NCI-H1930 (cell line): ENCODE measurements at places on chromosomes 2 and 18.

- DNase-seq, result peak; percentile 37
Measured at GRCh38 chr18:62523631-62524439, 1.0 kb downstream of the ZCCHC2 start.

- no peak for DNase-seq
Measured at GRCh38 chr2:177053038-177053437, 159.6 kb upstream of the HNRNPA3 start.

DNA sequence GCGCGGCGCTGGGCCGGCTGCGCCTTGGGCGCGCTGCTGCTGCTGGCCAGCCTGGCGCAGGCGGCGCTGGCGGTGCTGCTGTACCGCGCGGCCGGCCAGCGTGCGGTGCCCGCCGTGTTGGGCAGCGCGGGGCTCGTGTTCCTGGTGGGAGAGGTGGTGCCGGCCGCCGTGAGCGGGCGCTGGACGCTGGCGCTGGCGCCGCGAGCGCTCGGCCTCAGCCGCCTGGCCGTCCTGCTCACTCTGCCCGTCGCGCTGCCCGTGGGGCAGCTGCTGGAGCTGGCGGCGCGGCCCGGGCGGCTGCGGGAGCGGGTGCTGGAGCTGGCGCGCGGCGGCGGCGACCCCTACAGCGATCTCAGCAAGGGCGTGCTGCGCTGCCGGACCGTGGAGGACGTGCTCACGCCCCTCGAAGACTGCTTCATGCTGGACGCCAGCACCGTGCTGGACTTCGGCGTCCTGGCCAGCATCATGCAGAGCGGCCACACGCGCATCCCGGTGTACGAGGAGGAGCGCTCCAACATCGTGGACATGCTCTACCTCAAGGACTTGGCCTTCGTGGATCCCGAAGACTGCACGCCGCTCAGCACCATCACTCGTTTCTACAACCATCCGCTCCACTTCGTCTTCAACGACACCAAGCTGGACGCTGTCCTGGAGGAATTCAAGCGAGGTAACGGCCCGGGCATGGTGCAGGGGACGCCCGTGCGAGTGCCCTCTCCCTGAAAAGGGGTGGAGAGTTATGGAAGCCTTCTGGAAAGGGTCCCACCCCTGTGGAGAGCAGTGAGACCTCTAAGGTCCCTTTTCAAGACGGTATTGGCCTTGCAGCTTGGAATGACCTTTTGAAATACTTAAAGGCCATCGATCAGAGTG, 1.0 kb downstream of the CNNM3 start:
- no peak for DNase-seq

- DNase-seq, result no peak
Measured at GRCh38 chr18:12944709-12945108, 3.1 kb upstream of the SEH1L start.

GRCh38 chr2:15967415-15968279, 27.3 kb downstream of the MYCN start:
- DNase-seq, result no peak

DNA sequence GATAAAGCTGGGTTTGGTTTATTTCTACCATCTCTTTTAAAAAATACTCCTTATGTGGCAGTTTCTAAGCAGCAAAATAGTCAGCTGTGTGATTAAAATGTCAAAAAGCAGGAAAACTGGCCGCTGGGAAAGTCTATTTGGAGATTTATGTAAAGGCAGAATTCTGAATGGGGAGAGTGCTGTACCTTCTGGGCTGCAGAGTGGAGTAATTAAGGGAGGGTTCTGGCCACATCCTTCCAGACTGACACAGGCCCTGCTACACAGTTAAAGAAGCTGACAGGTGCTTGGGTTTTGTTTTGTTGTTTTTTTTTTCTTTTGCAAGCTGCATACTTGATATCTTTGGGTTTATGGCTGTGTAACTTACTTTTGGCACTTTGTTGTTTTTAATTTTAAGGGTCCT, 157.2 kb downstream of the WDSUB1 start:
- DNase-seq, result no peak

GRCh38 chr18:32520771-32521170, 50.1 kb upstream of the GAREM1 start:
- DNase-seq, result no peak

- no peak for DNase-seq
Measured at GRCh38 chr2:98908931-98909316, 27.1 kb downstream of the CRACDL start.

GRCh38 chr2:98478907-98479306, 34.2 kb downstream of the INPP4A start:
- no peak for DNase-seq

- no peak for DNase-seq
Measured at GRCh38 chr2:65275141-65275915, 47.7 kb downstream of the ACTR2 start.

- DNase-seq, result no peak
Measured at GRCh38 chr2:37342591-37343220, 1.7 kb upstream of the QPCT start.

DNA sequence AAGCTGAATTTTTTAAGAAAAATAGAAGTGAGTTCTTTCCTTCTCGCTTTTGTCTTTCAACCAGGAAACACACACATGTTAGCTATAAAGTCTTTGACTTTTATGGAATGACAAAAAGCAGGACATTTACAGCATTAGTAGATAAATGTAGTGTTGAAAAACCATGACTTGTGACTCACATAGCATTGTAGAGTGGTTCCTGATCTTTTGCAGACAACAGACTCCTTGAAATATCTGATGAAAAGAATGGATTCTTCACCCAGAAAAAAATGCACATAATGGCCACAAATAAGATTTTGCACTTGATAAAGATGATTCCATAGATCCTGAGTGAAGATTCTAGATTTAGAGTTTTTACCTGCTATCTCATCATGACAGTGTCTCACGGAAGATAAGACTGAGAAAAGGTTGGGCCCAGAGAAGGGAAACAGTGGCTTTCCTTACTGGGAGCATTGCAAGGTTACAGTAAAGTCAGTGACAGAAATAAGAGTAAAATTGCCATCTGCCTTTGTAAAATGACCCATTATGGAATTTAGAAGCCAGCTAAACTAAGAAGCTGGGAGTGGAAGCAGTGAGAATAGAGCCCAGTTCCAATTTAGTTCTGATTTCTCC, 14.0 kb downstream of the SMARCAL1 start:
- DNase-seq, result no peak

DNA sequence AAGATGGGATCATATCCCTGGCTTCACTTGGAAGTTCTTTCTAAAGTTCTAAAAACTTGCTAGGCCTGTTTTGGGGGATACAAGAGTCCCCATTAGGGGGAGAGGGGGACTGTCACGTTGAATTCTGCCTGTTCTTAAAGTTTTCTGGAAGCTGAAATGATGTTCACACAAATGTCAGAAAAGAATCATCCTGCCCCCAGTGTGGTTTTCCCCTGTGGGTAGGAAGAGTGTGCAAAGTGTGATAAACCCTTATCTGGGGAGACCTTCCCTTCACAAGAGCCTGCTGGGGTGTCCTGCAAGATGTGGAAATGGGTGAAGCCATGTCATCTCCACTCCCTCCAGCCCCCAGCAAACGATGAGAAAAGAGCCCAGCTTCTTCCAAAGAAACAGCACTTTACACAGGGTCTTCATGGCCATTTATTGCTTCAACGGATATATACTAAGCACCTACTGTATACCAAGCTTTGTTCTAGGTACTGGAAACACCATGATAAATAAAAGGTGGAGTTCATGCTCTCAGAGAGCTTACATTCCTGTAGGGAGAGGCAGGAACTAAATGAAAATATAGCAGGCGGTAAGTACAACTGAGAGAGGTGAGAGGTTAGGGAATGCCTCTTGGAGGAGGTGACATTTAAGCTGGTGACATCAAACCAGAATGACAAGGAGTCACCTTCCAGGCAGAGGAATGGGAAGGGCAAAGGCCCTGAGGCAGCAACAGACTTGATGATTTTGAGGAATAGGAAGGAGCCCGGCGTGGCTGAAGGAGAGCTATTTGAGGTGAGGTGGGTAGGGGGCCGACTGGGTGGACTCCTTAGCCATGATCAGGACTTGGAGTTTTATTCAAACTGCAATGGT, 1.6 kb downstream of the MFSD2B start:
- no peak for DNase-seq

DNA sequence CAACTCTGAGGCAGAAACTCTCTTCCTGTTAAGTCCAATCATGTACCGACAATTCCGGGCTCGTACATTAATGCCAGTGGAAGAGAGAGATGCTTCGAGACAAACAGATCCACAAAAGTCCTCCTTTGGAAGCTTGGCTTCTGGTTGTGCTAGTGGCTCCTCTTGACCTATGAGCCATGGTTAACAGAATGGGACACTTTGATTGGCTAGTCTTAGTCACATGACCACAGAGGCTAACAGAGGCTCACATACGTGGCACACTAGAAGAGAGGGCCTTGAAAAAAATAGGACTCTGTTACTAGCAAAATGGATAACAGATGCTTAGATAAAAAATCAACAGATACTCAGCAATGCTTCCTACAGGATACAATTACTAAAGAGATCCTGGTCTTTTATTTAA, 1211.9 kb upstream of the GYPC start:
- DNase-seq, result no peak

DNA sequence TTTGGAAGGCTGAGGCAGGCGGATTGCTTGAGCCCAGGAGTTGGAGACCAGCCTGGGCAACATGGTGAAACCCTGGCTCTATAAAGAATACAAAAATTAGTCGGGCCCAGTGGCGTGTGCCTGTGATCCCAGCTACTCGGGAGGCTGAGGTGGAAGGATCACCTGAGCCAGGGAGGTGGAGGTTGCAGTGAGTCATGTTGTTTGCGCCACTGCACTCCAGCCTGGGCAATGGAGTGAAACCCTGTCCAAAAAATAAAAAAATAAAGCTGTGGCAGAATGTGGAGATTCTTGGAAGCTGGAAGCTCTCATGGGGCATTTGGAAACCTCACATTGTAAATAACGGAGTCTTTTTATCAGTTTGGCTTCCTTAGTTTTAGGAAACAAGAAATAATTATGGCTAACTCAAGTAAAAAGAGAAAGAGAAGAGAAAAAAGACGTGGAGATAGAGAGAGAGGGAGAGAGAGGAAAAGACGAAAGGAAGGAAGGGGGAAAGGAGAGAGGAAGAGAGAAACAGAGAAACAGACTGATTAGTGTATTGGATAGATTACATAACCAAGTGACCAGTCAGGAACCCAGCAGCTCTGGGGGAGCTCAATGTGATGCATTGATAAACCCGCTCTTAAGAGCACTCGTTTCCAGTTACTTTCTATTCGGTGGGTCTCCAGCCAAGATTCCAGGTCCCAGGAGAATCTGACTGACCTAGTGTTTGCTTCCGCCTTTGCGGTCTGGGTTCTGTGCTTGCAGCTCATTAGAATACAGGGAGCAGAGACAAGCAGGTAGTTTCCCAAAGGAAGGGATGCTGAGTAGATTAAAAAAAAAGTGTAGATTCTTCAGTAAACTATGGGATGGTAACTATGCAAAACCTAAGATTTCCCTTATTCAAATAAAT, 1.1 kb upstream of the SPAST start:
- peak; percentile 7 for DNase-seq

DNA sequence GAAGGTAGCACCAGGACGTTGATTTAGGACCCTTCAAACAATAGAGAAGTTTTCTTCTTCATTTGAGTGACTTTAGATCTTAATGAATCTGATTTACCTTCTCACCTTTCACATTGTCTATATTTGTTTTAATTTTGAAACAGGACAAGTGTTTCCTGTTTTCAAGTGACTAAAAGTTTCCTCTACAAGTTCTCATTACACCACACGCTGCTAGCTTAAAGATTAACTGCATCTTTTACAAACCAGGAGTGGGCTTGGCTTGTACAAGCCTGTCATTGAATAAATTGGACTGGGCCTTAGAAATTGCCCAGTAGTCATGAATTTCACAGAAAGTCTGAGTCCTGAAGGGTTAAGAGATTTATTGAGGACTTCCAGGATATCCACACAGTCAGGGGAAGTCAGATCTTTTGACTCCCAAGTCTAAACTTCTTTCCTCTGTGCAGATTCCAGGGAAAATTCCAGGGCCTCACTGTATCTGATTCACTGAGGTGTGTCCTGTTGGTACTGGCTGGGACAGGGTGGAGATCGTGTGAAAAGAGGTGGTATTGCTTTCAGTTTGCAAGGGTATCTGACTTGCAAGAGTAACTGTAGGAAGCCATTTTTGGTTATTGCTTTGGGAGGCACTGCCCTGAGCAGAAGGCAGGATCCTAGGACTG, 3.4 kb downstream of the SGPP2 start:
- no peak for DNase-seq

DNA sequence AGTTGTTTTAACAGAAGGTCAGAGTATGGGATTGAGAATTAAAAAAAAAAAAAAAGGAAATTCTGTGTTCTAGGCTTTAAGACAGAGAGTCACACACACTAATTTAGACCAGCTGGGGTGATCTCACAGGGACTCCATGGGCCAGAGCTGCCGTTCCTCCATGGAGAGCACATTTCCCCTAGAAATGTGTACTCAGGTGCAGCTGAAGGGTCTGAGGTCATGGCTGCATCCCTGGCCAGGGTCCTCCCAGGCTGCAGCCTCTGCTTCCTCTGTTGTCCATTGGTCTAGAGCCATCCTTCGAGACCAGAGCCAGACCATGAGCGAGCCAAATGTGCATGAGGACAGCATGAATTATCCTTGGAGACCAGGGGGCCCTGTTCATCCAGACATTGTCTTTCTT, 190.1 kb upstream of the TNP1 start:
- DNase-seq, result no peak

- DNase-seq, result no peak
Measured at GRCh38 chr2:81672923-81673322, 1368.4 kb upstream of the LRRTM1 start.
